ENCODE measurements at places on chromosomes 16 and 17.

DNA sequence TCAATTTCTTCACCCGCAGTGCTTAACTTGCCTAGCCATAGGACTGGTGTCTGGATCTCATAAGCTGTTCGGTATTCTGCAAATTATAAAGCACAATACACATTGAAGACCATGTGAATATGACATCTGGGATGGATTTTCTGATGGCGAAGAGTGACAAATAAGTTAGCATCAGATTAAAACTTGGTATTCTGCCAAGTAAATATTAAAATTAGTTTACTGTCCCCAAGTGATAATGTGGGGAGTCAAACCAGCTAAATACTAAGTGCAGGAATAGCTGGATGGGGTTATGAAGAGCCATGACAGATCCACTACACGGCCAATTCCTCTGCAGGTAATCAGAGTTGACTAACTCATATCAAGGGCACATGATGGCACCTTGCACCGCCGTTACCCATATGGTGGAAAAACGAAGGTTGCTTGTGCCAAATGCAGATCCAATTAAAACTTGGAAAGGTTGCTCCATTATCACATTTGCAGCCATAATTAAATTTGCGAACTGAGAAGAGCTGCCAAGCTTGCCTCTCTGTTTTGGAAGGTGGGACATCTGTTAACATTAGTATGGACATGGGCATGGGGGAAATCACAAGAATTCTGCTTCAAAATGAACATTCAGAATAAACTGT lies 114.9 kb upstream of the TOM1L1 start:
- no peak for DNase-seq

DNA sequence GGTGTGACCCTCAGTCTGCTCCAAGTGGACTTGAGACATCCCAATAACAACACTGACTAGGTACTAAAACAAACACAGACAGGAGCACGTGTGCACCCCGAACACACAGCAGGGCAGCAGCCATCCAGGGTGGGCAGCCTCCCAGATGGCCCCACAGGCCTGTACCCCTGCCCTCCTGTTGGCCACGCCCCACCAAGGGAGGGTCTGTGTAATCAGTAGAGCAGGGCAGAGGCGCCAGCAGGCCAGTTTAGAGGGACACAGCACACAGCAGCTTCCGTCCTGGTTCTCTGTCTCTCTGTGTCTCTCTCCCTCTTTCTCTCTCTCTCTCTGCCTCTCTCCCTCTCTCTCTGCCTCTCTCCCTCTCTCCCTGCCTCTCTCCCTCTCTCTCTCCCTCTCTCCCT lies 21.4 kb downstream of the ACTG1 start:
- DNase-seq: no peak

DNA sequence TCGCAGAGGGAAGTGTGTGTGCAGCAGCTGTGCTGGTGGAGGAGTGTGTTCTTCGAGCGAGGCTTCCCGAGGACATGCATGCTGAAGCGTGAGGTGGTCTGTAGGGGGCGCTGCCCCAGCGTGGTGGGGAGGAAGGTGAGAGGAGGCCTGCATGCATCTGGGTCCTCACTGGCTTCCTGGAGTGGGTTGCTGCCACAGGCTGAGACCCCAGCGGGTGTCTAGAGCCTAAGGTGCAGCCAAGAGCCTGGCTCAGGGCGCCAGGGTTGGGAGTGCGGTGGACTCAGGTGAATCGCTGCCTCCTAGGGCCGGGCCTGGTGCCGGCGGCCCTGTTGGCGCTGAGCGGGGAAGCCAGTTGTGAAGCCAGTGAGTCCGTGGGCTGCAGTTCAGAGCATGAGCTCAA lies 7.5 kb upstream of the HSD3B7 start:
- no peak for DNase-seq

- DNase-seq: no peak
Measured at GRCh38 chr17:37502009-37502936, 12.6 kb downstream of the DUSP14 start.

- no peak for DNase-seq
Measured at GRCh38 chr17:71632328-71632727, 488.5 kb upstream of the SOX9 start.

GRCh38 chr17:28947639-28948038 lies 3.7 kb downstream of the PHF12 start:
- DNase-seq: no peak

DNA sequence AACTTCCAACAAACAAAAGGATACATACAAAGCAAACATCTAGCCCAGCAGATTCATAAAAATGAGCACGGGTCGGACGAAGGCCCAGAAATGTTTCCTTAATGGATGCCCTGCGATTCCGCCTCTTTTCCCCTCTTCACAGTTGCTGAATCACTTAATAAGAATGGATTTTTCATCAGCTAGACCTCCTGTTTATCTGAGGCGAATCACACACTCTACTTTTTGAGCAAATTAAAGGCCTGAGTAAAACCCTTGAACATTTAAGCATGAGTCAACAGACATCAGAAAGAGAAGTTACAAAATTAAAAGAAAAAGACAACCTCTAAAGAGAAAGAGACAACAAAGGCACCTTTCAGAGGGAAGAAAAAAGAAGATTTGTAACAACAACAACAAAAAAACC lies 44.7 kb downstream of the HS3ST3A1 start:
- DNase-seq: no peak

Measured in stimulated activated CD8-positive, alpha-beta memory T cell treated with anti-CD3 and anti-CD28 coated beads, Interleukin-2, amount 100 ng/mL, for 1 hour (primary cell).